Activated naive CD8-positive, alpha-beta T cell treated with anti-CD3 and anti-CD28 coated beads, Interleukin-2, amount 10 ng/mL, durations not matched to agents 7 days and 5 days (primary cell): ENCODE measurements at places on chromosomes 3 and 15. TPM values are rescaled to one million over a fixed set of nuclear protein-coding genes. Genes with fewer than 3 reads are reported as not detected.

GRCh38 chr3:158127250-158128219 lies 17.6 kb downstream of the RSRC1 start:
- H3K27me3 ChIP-seq: no peaks in the 10 kb centered on the region
- H3K4me1 ChIP-seq: peaks cover 9% of the 10 kb centered on the region
- no peak overlapping the region for H3K4me3 ChIP-seq
- no peak for DNase-seq

GRCh38 chr15:74384881-74385643 lies 17.6 kb upstream of the CYP11A1 start:
- peak overlapping the region; percentile 69 for H3K4me3 ChIP-seq
- peaks cover 45% of the 10 kb centered on the region for H3K4me1 ChIP-seq
- no peaks in the 10 kb centered on the region for H3K27me3 ChIP-seq
- DNase-seq: peak; percentile 62
- peak overlapping the region; percentile 91 for H3K27ac ChIP-seq

ADAMTS17 gene
- total RNA-seq: 7.3 TPM

GOLGA6L7 gene
- total RNA-seq: not detected

GRCh38 chr3:66406831-66407610 lies 93.8 kb downstream of the LRIG1 start:
- no peaks in the 10 kb centered on the region for H3K4me1 ChIP-seq
- no peaks in the 10 kb centered on the region for H3K27me3 ChIP-seq
- peaks cover 4% of the 10 kb centered on the region for H3K36me3 ChIP-seq
- no peak for DNase-seq
- no peak overlapping the region for H3K27ac ChIP-seq
- H3K4me3 ChIP-seq: no peak overlapping the region
